Activated gamma-delta T cell (primary cell): ENCODE measurements at places on chromosomes 11 and 22.

GRCh38 chr11:15747671-15748070, 608.7 kb downstream of the SOX6 start:
- DNase-seq = no peak

GRCh38 chr22:24553597-24554312, 1.2 kb downstream of the GUCD1 start:
- DNase-seq = no peak

- DNase-seq = no peak
These were observed 2.2 kb downstream of the LMF2 start for GRCh38 chr22:50505276-50505775.

DNA sequence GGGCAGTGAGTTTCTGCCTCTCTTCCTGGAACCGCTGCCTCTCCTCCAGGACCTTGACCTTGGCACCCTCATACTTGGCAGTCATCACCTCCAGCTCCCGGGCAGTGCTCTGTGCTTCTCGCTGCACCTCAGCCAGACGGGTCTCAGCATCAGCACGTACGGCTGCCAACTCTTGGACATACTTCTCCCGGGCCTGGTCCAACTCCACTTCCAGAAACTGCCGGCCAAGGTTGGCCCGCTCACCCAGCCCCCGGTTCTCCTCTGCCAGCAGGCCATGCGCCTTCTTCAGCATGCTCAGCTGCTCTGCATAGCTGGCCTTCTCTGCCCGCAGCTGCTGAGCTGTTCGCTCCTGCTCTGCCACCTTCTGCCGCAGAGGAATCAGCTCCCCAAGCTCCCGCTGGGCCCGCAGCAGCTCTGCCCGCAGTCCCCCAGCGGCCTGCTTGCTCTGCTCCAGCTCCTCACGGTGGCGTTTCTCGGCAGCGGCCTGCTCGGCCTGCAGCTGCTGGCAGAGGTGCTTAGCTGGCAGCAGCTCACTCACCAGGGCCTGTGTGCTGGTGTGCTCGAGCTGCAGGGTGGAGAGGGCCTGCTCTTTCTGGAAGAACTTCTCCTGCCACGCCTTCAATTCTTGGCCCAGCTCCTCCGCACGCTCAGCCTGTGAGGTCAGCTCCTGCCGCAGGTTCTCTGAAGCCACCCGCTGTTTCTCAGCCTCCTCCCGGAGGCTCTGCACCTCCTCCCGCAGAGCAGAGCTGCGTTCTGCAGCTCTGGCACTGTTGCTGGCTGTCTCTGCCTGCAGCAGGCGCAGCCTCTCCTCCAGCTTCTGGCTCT, 14.4 kb downstream of the IL18BP start:
- DNase-seq = no peak
